ENCODE measurements at places on chromosomes 1 and 21. TPM values are rescaled to one million over a fixed set of nuclear protein-coding genes. Genes with fewer than 3 reads are reported as not detected.

The GJA4 gene
- 22.5 TPM for total RNA-seq

GRCh38 chr1:220227393-220227792 is 44.9 kb downstream of the RAB3GAP2 start:
- H3K4me1 ChIP-seq = peaks cover 12% of the 10 kb centered on the region
- H3K36me3 ChIP-seq = peaks cover 20% of the 10 kb centered on the region
- no peak overlapping the region for H3K27ac ChIP-seq
- no peak for DNase-seq

DNA sequence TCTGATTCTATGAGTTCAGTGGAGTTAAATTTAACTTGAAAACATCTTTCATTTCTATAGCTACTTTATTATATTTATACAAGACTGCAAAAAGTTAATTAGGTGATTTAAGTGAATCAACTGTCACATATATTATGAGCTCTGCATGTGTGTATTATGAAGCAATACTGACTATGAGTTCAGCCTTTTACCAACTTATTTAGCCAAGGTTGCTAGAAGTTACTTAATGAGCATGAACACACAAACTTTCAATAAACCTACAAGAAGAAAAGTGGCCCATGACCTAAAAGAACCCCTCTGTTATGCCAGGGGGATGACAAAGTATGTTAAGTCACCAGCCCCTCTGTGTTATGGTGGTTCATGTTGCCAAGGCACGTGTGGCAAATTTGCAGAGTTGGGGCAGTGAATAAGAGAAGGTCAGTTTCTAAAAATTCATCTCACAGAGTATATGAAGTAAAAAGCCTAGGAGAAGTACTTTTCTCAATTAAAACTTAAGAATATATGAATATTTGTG is 86.7 kb upstream of the LYPLAL1 start:
- no peak for DNase-seq
- no peak overlapping the region for H3K4me3 ChIP-seq
- H3K27ac ChIP-seq = no peak overlapping the region
- peaks cover 34% of the 10 kb centered on the region for H3K4me1 ChIP-seq
- H3K27me3 ChIP-seq = no peaks in the 10 kb centered on the region

DNA sequence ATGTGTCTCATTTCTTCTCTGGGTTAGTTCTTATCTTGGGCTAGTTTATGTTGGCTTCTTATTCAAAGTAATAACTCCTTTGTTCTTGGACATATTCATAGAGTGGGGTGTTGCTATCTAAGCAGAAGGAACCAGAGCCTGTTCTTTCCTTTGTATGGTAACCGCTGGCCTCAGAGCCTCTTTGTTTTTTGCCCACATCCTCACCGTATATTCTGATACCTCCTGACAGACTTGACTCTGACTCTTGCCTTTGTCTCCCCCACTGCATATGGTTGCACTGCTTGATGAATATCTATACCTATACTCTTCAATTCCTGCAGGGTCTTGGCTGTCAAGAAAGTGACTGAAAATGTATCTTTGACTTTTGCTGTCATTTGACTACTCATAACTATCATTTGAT is 10.2 kb downstream of the FLG2 start:
- H3K27me3 ChIP-seq = no peaks in the 10 kb centered on the region
- no peak for DNase-seq
- no peaks in the 10 kb centered on the region for H3K4me1 ChIP-seq
- no peak overlapping the region for H3K27ac ChIP-seq

DNA sequence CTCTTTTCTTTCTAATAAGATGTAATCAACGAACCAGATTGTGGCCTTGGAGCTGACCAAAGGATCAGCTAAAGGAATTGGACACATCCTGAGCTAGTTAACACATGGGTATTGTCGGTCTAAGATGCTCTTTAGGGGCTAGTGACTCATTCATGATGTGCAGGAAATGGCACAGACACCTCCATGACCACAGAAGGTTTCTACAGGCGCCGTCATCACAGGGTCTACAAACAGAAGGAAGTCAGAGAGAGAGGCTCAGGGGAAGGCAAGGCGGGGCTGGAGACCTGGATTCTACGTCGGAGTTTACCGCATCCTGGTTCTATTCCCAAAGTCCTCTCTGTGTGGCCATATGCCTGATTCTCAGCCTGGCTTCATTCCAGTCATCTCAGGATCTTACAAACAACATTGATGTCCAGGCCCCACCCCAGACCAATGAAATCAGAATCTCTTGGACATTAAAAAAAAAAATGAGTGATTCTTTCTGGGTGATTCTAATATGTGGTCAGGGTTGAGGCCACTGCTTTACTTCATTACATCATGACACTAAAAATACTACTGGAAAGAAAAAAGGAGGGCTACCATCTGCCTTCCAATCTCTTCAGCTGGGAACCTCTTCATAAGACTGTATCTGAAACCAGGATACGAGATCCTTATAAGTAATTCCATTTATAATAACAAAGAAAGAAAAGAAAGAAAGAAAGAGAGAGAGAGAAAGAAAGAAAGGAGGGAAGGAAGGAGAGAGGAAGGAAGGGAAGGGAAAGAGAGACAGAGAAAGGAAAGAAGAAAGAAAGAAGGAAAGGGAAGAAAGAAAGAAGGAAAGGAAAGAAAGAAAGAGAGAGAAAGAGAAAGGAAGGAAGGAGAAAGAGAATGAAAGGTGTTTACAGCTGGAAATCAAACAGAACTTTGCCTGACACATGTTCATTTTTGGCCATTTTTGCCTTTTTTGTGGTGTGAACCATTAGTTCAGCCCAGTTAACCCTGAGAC is 11.6 kb upstream of the KCNJ15 start:
- no peak overlapping the region for H3K27ac ChIP-seq
- DNase-seq = no peak
- H3K36me3 ChIP-seq = no peaks in the 10 kb centered on the region

- no peaks in the 10 kb centered on the region for H3K27me3 ChIP-seq
- no peak overlapping the region for H3K4me3 ChIP-seq
Observed at GRCh38 chr21:14499316-14499715, 46.8 kb downstream of the SAMSN1 start.

GRCh38 chr1:74908797-74909196 is 175.8 kb downstream of the TYW3 start:
- H3K4me3 ChIP-seq = no peak overlapping the region
- H3K27ac ChIP-seq = no peak overlapping the region
- H3K36me3 ChIP-seq = no peaks in the 10 kb centered on the region
- H3K4me1 ChIP-seq = no peaks in the 10 kb centered on the region
- H3K27me3 ChIP-seq = no peaks in the 10 kb centered on the region

Measured in heart left ventricle (tissue), 16 donors.